ENCODE measurements at places on chromosomes 2 and 18.

DNA sequence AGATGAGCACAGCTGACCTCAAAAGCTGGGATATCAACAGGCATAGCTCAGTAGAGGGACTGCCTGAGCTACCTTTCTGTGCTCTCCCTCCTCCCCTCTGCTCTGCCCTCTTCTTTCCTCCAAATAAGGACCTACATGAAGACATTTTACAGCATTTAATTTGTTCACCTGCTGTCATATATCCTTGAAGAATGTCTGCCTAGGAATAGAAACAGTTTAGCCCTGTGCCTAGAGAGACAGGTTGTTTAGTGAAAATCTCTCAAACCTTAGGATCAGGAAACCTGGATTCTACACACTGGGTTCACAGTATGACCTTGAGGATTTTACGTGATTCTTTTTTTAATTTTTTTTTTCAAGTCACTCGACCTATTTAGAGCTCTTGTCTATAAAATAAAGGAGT, 213.0 kb upstream of the SETBP1 start:
- no peak for DNase-seq

GRCh38 chr2:214079032-214079431, 331.8 kb upstream of the VWC2L start:
- DNase-seq = no peak

DNA sequence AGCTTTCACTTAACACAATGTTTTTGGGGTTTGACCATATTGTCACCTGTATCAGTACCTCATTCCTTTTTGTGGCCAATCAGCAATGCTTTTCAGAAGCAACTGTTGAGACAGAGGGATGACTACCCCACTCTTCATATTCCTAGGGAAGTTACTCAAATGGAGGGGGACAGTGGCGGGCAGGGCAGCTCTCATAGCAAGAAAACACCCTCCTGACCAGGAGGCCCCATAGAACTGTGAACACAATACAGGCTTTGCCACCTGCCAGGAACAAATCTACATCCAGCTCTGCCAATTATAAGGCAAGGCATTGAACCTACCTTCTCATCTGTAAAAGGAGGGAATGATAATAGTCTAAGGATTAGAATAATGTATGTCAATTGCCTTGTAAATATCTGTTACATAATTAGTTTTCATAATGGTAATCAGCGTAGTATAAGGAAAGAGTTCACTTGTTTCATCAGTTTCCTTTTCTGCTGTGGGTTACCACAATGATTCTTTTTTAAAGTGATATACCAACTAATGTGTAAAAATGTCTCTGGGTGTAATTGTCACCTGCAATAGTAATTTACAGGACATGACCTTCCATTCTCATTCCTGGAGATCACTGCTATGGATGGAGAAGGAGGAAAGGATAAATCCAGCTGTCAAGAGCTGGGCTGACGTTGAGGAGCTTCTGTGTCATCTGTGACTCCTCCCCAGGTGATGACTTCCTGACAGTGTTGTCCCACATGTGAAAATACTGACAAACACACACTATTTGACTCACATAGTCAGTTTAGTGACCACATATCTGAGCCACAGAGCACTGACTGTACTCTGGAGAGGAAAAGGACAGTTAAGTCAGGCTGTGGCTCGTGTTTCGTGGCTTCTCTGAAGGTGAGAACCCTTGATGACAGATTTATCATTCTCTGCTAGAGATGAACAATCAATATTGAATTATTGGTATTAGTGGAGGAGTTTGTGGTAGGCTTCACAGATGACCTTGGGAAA, 13.5 kb downstream of the ALPK2 start:
- DNase-seq = no peak

- DNase-seq = no peak
Observed at GRCh38 chr2:159549234-159549633, 67.1 kb downstream of the BAZ2B start.

DNA sequence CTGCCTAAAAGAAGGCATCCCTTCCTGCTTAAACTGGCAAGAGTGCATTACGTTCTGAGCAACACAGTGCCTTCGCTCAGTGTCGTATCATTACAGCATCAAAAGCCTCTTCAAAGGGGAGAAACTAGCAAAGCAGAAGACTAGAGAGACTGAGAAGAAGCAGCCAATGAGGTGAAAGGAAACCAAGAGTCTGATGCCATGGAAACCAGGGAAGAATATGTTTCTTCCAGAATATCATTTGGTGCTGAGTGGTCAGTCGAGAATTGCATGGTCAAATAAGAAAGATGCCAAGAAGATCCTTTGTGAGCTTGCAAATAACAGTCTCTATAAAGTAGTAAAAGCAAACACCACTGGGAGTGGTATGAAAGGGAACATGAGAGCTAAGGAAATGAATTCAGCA, 312.1 kb upstream of the CHST9 start:
- DNase-seq = no peak

DNA sequence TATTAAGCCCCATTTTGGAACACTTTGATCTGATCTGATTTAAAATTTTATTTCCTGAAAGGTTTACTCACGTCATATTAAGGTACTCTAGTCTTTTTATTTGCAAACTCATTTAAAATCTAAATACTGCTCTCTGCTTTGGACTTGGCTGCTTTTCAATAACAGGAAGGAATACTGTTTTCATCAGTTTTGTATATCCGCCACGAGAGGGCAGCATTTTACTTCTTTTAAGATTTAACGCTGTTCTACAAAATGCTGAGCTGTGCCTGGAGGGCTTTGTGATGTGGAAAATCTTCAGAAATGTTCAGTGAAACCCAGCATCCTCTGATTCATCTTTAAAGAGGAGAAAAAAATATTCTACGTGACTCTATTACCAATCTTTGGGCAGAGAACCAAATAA, 37.5 kb upstream of the SLC38A11 start:
- peak; percentile 82 for DNase-seq

DNA sequence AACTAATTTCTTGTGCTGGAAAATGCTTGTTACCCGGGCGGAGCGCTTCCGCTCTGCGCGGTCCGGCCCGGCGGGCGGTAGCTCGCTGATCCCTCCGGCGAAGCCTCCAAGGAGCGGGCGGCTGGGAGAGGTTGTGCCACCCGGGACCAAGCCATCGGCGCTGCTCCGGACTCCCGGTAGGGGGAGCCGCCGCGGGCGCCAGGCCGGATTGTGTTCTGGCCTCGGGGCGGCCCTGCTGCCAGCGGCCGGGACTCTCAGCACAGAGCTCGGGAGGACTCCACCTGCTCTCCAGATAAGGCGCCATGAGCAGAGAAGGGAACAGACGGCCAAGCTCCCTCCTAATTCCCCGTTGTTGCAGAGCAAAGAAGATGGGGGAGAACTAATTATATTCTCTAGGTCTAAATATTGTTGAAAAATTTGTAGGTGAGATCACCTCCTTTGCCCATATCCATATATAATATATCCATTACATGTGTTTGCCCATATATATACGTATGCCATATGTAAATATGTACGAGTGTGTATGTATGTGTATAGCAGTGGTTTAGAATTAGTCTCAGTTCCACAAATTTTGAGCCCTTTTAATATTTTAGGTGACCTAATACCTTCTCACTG, 13.8 kb upstream of the SATB2 start:
- DNase-seq = no peak

GRCh38 chr2:25635797-25636196, 37.6 kb downstream of the DTNB start:
- no peak for DNase-seq

DNA sequence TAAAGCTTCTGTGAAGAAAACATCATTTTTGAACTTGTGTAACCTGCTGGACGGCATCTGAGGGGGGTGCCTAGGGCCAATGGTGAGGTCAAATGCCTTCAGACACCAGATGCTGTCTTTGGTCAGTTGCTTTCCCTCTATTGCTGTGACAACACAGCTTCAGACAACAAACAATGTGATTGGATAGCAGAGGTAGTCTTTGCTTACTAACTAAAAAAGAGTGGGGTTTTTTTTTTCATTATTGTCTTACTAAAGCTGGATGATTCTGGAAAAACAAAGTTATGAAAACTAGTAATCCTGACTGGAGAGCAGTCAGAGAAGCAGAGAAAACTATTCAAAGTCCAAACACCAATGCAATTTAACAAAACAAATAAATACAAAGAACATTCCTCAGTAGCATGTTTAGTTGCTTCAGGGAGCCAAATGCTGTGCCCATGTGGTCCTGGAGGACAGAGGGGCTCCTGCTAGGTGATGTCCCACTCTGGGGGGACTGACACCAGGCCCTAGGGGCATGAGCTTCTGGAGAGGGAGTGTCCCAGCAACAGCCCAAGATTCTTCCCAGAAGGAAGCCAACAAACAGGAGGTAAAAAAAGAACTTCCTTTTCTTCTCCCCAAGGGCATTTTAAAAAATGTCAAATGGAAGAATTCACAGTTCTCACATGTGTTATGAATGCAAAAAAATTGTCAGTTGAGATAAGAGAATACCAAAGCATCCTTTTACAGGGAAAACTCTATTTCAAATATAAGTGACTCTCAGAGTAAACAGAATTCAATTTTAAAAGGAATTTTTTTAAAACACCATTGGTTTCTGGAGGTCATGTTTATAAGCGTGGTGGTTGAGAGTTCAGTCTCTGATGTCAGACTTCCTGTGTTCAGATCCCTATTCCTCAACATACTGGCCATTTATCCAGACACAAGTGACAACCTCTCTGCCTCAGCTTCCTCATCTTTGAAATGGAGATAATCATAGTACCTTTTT, 181.1 kb upstream of the PGAP1 start:
- peak; percentile 56 for DNase-seq

DNA sequence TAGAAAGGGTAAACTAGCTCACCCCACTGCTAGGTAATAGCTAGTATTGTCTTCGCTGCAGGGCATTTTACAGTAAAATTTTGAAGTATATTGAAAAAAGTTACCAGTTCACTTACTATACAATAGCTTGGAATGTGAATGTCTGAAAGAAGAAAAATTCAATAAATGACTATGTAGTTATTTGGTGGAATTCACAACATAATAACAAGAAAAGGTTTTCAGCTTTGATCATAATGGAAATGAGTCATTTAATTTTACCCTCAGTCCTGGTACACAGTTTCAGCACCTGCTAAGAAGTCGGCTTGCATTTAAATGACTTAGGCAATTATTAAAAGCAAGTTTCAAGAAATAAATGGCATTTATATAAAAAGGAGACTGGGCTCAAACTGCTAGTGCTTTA, 90.4 kb downstream of the NUP35 start:
- DNase-seq = peak; percentile 46

DNA sequence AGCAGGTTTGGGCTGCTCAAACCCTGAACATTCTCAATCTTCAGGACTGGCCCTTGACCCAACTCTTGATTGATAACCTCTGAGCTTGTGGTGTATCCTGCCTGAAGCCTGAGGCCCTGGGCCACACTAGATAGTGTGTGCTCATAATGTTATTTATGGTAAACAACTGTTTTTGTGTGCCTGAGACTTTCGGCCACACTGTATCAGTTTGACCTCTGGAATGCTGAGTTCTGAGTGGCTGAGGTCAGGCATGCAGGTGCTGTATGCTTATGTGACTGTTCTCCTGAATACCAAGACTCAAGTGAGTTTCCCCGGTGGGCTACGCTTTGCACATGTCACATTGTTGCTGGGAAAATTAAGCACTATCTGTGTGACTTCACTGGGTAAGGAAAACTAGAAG, 82.2 kb upstream of the RMP24 start:
- DNase-seq = no peak

DNA sequence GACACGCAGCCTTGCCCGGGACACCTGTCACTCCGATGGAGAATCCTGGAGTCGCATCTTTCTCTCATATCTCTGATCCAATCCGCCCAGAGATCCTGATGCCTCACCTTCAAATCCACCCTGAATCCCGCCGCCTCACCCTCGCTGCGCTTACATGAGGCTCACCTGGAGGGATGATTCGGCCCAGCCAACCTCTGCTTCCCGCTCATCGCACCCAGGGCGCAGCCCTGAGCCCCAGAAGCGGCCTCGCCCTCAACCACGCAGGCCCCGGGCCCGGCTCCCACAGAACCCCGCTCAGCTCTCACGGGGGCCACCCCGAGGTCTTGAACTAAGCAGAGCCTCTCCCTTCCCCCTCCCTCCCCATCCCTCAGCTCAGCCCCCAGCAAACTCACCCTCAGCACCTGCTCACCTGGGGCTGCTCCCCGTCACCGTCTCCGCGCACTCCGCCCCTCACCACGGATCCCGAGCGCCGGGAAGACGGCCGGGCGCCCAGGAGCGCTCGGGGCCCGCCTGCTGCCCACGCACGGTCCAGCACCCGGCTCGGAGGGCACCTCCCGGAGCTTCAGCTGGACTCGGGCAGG, 160.0 kb downstream of the NDUFA10 start:
- no peak for DNase-seq

DNA sequence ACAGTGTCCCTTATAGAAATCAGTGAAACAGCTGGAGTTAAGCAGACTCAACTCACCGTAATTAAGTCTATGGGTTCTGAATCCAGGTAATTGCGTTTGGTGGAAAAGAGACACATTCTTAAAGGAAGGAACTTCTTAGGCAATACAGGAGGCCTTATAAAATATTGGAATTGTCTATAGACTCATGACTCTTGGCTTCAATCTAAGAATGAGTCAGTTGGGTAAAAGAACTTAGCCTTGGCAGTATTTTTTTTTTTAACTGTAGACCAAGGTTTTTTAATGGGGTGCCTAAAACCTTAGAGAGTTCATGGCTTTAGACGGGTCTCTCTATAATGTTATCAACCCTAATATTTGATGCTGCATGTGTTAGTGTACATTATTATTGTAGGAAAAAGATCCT, 47.6 kb downstream of the CCDC85A start:
- DNase-seq = no peak
